Activated T-helper 1 cell treated with anti-CD3 and anti-CD28 coated beads, Interleukin-12 subunit alpha, Interleukin-12 subunit beta, Interleukin-2, Interleukin-4 antibody, amounts not matched to agents 30 ng/mL and 10 ng/mL and 1 ng/mL, durations not matched to agents 14 hours and 24 hours and 36 hours (primary cell): ENCODE measurements at places on chromosomes 2 and 18. TPM values are rescaled to one million over a fixed set of nuclear protein-coding genes. Genes with fewer than 3 reads are reported as not detected.

- no peak overlapping the region for H3K4me3 ChIP-seq
- DNase-seq, result peak; percentile 24
- peaks cover 31% of the 10 kb centered on the region for H3K4me1 ChIP-seq
- peaks cover 31% of the 10 kb centered on the region for H3K36me3 ChIP-seq
- no peaks in the 10 kb centered on the region for H3K27me3 ChIP-seq
Measured at GRCh38 chr18:63131106-63131958, 188.2 kb downstream of the BCL2 start.

VIL1 gene
- not detected in 2 replicates for total RNA-seq

DNA sequence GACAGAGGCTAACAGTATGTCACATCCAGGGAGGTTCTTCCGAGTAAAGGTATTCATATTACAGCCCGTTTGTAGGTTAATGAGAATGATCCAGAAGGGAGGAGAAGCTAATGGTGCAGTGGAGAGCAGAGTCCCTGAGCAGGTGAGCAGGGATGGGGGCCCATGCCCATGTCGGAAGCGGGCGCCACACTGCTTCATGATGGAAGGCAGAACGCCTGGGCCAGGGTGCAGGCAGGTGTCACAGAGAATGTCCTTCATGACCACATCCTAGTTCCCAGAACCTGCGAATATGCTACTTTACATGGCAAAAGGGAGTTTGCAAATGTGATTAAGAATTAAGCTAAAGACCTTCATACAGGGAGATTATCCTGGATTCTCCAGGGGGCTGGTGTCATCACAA is 4.0 kb downstream of the HES6 start:
- H3K4me1 ChIP-seq, result peaks cover 13% of the 10 kb centered on the region
- DNase-seq, result no peak
- no peak overlapping the region for H3K4me3 ChIP-seq
- H3K27ac ChIP-seq, result no peak overlapping the region

- DNase-seq, result no peak
- H3K4me1 ChIP-seq, result no peaks in the 10 kb centered on the region
- no peaks in the 10 kb centered on the region for H3K27me3 ChIP-seq
- H3K27ac ChIP-seq, result no peak overlapping the region
- H3K4me3 ChIP-seq, result no peak overlapping the region
- H3K36me3 ChIP-seq, result no peaks in the 10 kb centered on the region
Measured at GRCh38 chr2:18083806-18084205, 205.3 kb downstream of the KCNS3 start.

DNA sequence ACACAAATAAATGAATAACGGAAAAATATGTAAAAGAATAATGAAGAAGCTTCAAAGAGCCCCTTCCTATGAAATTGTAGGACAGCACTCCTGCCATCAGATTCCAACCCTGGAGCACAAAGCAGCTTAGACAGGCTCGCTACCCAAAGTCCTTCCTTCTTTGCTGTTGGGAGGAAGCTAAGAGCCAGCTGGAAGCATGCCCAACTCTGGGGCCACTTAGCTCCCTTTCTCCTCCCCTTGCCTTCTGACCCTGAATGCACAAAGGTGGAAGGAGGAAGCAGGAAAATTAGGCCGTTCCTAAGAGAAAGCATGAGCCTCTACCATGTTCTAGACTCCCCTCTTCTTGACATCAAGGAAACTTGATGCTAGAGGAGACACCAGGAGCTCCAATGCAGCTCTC is 700.8 kb downstream of the RNF144A start:
- no peak overlapping the region for H3K27ac ChIP-seq
- peaks cover 26% of the 10 kb centered on the region for H3K4me1 ChIP-seq
- DNase-seq, result no peak
- no peak overlapping the region for H3K4me3 ChIP-seq
- H3K27me3 ChIP-seq, result no peaks in the 10 kb centered on the region
- peaks cover 6% of the 10 kb centered on the region for H3K36me3 ChIP-seq

UGT1A6 gene
- total RNA-seq, result not detected in 2 replicates

DNA sequence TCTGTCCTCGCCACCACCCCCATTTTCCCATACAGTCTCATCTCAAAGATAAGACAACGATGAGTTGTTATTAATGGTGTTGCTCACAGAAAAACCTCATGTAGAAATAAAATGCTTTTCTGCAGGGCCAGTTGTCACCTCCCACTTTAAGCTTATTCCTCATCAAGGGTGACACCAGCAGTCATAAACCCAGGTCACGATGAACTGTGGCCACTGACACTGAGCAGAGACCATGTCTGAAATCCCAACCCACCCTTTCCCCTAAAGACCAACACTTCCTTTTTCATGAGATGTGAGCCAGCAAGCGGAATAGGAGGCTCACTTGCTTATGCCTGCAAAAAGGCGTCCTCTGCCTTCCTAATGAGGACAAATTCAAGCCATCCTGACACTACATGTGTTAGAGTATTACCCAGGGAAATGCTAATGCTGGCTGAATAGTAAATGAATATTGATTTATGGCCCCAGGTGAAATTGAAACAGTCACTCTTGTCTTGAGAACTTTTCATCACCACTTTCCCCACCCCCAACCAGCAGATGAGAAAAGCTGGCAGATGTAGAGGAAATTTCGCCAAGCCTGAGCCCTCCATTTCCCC is 228.4 kb downstream of the MGAT5 start:
- H3K4me1 ChIP-seq, result no peaks in the 10 kb centered on the region
- H3K4me3 ChIP-seq, result no peak overlapping the region
- H3K36me3 ChIP-seq, result no peaks in the 10 kb centered on the region

- H3K36me3 ChIP-seq, result no peaks in the 10 kb centered on the region
- peaks cover 17% of the 10 kb centered on the region for H3K4me1 ChIP-seq
- no peak overlapping the region for H3K27ac ChIP-seq
- DNase-seq, result no peak
- H3K27me3 ChIP-seq, result peaks cover 14% of the 10 kb centered on the region
Measured at GRCh38 chr2:12045864-12046291, 299.4 kb downstream of the LPIN1 start.

DNA sequence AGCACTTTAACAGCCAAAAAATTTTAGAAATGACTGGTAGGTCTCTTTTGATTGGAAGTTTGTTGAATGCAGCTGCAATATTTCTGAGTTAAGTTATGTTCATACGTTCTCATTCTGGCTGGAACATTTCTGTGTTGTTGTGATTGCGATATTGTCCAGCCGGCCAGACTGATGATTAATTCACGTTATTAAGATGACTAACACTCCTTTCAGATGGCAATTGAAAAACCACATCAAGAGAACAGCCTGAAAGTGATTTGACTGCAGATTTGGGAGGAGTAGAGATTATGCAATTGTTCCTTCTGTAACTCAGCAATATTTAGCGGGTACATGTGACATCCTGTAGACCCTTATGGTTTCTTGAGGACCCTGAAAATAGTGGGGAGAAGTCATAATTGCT is 133.7 kb downstream of the FBXO15 start:
- H3K36me3 ChIP-seq, result peaks cover 2% of the 10 kb centered on the region
- no peak overlapping the region for H3K27ac ChIP-seq
- H3K4me1 ChIP-seq, result no peaks in the 10 kb centered on the region
- H3K4me3 ChIP-seq, result no peak overlapping the region
- no peak for DNase-seq

DNA sequence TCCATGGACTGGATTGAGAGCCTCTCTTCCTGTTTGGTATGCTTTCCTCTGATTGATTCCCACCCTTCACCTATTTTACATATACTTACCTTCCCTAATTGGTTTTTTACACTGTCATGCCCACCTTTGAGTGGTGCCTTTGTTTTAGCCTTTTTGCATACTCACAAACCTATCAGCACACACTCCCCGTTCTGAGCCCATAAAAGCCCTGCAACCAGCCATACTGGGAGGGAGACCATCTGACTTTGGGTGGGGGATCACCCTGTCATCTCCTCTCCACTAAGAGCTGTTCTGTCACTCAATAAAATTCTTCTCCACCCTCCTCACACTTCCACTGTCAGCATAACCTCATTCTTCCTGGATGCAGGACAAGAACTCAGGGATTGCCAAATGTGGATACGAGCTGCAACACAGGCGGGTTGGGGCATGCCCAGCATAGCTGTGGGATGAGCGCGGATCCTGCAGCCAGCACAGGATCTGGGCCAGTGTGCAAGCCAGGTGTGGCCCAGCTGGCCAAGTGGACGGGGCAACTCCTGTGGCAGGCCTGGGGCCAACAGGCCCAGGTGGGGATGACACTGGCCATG is 9.4 kb upstream of the MOB1A start:
- no peaks in the 10 kb centered on the region for H3K27me3 ChIP-seq
- no peak for DNase-seq
- H3K4me1 ChIP-seq, result peaks cover 67% of the 10 kb centered on the region
- no peak overlapping the region for H3K4me3 ChIP-seq
- H3K27ac ChIP-seq, result no peak overlapping the region
- H3K36me3 ChIP-seq, result peaks cover 1% of the 10 kb centered on the region

- no peaks in the 10 kb centered on the region for H3K36me3 ChIP-seq
- no peak for DNase-seq
- H3K4me3 ChIP-seq, result no peak overlapping the region
- H3K4me1 ChIP-seq, result no peaks in the 10 kb centered on the region
- peaks cover 10% of the 10 kb centered on the region for H3K27me3 ChIP-seq
- no peak overlapping the region for H3K27ac ChIP-seq
Measured at GRCh38 chr18:49619801-49620200, 57.9 kb downstream of the LIPG start.

- peaks cover 17% of the 10 kb centered on the region for H3K4me1 ChIP-seq
- no peak for DNase-seq
- no peak overlapping the region for H3K4me3 ChIP-seq
Measured at GRCh38 chr2:3647246-3647645, 10.8 kb upstream of the ALLC start.

GRCh38 chr2:240595381-240596079 is 9.0 kb downstream of the CAPN10 start:
- H3K4me3 ChIP-seq, result no peak overlapping the region
- no peak overlapping the region for H3K27ac ChIP-seq
- no peaks in the 10 kb centered on the region for H3K4me1 ChIP-seq
- H3K27me3 ChIP-seq, result no peaks in the 10 kb centered on the region
- peak; percentile 33 for DNase-seq

GRCh38 chr2:218286570-218287459 is 5.5 kb downstream of the TMBIM1 start:
- peaks cover 72% of the 10 kb centered on the region for H3K4me1 ChIP-seq
- peak overlapping the region; percentile 94 for H3K4me3 ChIP-seq
- H3K27me3 ChIP-seq, result no peaks in the 10 kb centered on the region

DNA sequence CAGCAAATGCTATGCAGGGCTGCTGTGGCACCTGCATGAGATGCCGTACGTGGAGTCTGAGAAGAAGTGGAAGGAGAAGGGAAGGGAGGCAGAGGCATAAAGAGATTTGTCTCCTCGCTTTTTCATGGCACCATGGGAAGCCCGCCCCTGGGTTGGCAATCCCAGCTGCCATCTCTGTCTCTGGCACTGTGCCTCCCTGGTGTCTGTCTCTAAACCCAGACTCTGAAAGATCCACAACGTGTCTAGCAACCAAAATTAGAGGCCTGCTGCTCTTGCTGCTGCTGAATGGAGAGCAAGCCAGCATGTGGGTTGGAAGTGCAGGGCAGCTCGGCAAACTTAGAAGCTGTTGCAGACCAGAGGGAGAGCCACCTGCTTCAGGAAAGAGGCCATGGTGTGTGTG is 53.1 kb downstream of the INO80C start:
- H3K4me3 ChIP-seq, result no peak overlapping the region
- H3K27ac ChIP-seq, result no peak overlapping the region
- no peaks in the 10 kb centered on the region for H3K27me3 ChIP-seq
- DNase-seq, result no peak

DNA sequence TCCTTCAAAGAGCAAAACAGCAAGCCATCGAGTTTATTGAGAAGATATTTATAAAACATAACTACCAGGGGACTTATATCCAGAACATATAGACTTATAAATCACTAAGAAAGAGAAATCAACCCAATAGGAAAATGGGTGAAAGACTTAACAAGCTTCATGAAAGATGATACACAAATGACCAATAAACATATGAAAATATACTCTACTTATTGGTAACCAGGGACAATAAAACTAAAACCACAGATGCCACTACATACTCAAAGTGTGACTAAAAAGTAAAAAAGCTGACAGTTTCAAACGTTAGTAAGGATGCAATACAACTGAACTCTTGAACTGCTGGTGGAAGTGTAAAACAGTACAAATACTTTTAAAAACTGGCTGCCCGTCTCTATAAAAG is 154.3 kb downstream of the TMEM163 start:
- H3K4me1 ChIP-seq, result no peaks in the 10 kb centered on the region
- H3K36me3 ChIP-seq, result no peaks in the 10 kb centered on the region
- H3K27me3 ChIP-seq, result peaks cover 9% of the 10 kb centered on the region
- H3K4me3 ChIP-seq, result no peak overlapping the region
- no peak for DNase-seq

TSPYL6 gene
- not detected in 2 replicates for total RNA-seq

COLEC12 gene
- total RNA-seq, result not detected in 2 replicates

GRCh38 chr2:102376052-102376591 is 20.5 kb downstream of the IL18R1 start:
- peaks cover 80% of the 10 kb centered on the region for H3K36me3 ChIP-seq
- no peak overlapping the region for H3K4me3 ChIP-seq
- H3K27me3 ChIP-seq, result no peaks in the 10 kb centered on the region

MARCHF4 gene
- not detected in 2 replicates for total RNA-seq

LIPG gene
- 0.29 and 0.88 TPM in 2 replicates for total RNA-seq

REG1B gene
- total RNA-seq, result not detected in 2 replicates
